ENCODE measurements at places on chromosomes 2 and 18. TPM values are rescaled to one million over a fixed set of nuclear protein-coding genes. Genes with fewer than 3 reads are reported as not detected.

DNA sequence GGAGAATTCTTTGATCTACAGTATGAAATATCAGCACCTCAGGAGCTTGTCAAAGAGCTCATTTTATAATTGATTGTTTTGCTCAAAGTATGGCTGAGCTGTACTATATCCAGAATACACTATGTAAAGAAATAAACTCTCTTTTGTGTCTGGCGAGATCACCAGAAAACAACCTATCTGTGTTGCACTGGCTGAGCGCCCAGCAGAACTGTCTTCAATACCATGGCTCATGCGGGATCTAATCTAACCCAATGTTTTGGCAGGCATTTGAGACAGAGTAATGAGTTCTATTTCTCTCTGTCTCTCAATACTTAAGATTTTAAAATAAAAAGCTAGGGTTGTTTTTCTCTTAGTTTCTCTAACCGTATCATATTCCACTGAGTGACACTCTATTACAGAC, 192.4 kb downstream of the L3MBTL4 start:
- no peaks in the 10 kb centered on the region for H3K27me3 ChIP-seq
- no peak for DNase-seq
- H3K36me3 ChIP-seq: peaks cover 1% of the 10 kb centered on the region
- H3K4me1 ChIP-seq: no peaks in the 10 kb centered on the region

GRCh38 chr2:154338352-154338967, 360.0 kb upstream of the KCNJ3 start:
- no peaks in the 10 kb centered on the region for H3K27me3 ChIP-seq
- H3K4me3 ChIP-seq: no peak overlapping the region
- no peaks in the 10 kb centered on the region for H3K36me3 ChIP-seq
- no peak for DNase-seq
- no peaks in the 10 kb centered on the region for H3K4me1 ChIP-seq

- H3K4me1 ChIP-seq: no peaks in the 10 kb centered on the region
- H3K27me3 ChIP-seq: no peaks in the 10 kb centered on the region
- H3K36me3 ChIP-seq: peaks cover 1% of the 10 kb centered on the region
These were observed 595.1 kb downstream of the MBD2 start for GRCh38 chr18:53629337-53629736.

DNA sequence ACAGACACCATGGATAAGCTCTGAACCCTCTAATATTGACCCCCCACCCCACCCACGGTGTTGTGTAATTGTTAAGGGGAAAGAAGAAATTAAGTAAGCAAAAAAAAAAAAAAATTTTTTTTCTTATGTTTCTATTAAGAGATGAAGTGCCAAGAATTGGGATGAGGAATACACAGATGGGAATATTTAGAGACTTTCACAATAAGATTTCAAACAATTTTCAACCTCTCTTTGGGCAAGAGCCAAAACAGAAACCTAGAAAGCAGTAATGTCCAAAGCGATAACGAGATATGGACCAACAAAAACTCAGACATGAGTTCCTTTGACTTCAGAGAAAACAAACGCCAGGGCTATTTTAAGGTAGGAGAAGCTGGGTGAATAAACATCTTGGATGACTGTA, 14.4 kb downstream of the PIEZO2 start:
- H3K27ac ChIP-seq: no peak overlapping the region
- DNase-seq: no peak
- no peaks in the 10 kb centered on the region for H3K36me3 ChIP-seq
- H3K4me1 ChIP-seq: no peaks in the 10 kb centered on the region
- H3K4me3 ChIP-seq: no peak overlapping the region

- no peak overlapping the region for H3K27ac ChIP-seq
- no peak for DNase-seq
- H3K4me1 ChIP-seq: no peaks in the 10 kb centered on the region
- H3K4me3 ChIP-seq: no peak overlapping the region
These were observed 83.9 kb downstream of the TPO start for GRCh38 chr2:1497122-1497611.

- H3K4me1 ChIP-seq: no peaks in the 10 kb centered on the region
- no peaks in the 10 kb centered on the region for H3K27me3 ChIP-seq
- no peak overlapping the region for H3K4me3 ChIP-seq
- DNase-seq: no peak
These were observed 7.4 kb downstream of the UGT1A6 start for GRCh38 chr2:233700028-233700635.

DNA sequence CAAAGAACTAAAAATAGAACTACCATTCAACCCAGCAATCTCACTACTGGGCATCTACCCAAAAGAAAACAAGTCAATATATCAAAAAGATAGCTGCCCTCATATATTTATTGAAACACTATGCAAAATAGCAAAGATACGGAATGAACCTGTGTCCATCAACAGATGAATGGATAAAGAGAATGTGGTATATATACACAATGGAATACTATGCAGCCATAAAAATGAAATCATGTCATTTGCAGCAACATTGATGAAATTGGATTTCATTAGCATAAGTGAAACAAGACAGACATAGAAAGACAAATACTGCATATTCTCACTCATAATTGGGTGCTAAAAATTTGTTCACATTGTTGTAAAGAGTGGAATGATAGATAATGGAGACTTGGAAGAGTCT, 16.2 kb upstream of the LDAH start:
- DNase-seq: no peak
- no peak overlapping the region for H3K27ac ChIP-seq
- no peaks in the 10 kb centered on the region for H3K36me3 ChIP-seq
- H3K4me3 ChIP-seq: no peak overlapping the region

DNA sequence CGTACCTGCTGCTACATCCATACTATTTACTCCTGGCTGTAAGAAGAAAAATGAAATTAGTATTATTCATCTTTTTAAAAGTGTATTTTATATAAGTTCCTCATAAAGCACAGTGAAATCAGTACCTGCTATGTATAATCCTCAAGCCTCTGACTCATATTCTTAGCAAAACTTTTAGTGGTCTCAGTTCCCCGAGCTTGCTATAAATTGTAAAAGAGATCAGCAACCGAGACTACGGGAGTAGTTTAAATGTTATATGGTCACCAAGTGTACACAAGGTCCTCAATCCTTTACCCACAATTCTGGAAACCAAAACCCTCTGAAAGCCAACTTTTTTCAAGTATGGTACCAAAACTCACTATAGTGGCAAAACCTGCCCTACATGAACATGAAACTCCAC, 24.2 kb downstream of the PRPF40A start:
- peak; percentile 9 for DNase-seq
- no peak overlapping the region for H3K4me3 ChIP-seq
- peaks cover 1% of the 10 kb centered on the region for H3K36me3 ChIP-seq

DNA sequence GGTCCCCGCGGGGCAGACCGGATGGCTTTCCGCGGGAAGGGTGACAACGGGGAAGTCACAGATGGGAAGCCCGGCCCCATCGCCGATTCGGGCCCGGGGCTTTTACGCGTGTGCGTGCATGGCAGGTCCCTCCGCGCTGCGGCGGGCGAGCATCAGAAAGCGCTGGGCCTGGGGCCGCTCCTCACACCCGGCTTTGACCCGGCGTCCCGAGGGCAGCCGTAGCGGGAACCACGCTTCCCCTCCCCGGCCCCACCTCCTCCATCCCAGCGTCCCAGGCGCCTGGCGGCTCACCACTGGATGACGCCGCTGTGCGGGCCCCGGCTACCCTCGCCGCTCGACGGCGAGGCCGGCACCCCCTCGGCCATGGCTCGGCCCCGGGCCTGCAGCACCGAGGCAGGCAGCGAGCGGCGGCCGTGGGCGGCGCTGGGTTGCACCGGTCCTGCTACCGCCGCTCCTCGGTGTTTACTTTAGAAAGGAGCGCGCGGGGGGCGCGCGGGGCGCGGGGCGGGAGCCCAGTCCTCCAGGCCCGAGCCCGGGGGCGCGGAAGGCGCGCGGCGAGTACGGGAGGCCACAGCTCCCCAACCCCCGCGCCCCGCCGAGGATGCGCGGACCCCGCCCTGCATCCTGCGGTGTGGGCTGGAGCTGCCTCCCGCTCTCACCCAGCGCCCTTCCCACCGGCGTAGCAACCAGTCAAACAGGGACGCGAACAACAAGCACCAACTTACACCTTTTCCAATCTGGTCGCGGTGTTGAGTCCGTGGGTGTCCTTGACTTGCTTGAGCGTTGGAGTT, 806 bp downstream of the RFX8 start:
- no peaks in the 10 kb centered on the region for H3K36me3 ChIP-seq
- peaks cover 28% of the 10 kb centered on the region for H3K27me3 ChIP-seq
- peak overlapping the region; percentile 83 for H3K4me3 ChIP-seq
- peak overlapping the region; percentile 35 for H3K27ac ChIP-seq

- H3K4me3 ChIP-seq: no peak overlapping the region
- no peak for DNase-seq
- H3K27me3 ChIP-seq: no peaks in the 10 kb centered on the region
- H3K27ac ChIP-seq: no peak overlapping the region
These were observed 13.2 kb upstream of the LRRFIP1 start for GRCh38 chr2:237614151-237614720.

DNA sequence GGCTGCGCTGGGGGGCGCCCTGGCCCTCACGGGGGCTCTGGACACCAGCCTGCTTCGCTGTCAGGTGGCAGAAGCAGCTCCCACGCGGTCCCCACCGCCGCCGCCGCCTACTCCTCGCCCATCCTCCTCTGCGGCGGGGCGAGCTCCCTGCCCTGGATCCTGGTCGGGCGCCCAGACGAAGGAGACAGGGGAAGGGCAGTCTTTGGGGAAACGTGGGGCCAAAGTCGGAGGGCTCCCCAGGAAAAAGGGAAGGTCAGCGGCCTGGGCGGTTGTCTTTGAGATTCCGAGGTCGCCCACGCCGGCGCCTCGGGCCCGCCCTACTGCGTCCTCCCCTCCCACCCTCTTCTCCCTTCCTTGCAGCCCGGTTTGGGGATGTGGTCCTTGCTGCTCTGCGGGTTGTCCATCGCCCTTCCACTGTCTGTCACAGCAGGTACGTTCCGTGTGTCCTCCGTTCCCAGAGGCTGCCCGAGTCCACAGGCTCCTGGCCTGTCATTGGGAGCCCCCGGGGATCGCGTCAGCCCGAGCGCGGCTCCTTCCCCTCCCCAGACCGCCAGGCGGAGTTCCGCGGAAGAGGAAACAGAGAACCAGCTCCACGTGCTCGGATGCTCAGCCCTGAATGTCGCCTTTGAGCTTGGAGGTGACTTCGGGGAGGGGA, 800 bp downstream of the IL1RL2 start:
- peak; percentile 50 for DNase-seq
- H3K27me3 ChIP-seq: peaks cover 19% of the 10 kb centered on the region
- peaks cover 38% of the 10 kb centered on the region for H3K4me1 ChIP-seq
- peak overlapping the region; percentile 75 for H3K27ac ChIP-seq

- no peak for DNase-seq
- no peaks in the 10 kb centered on the region for H3K36me3 ChIP-seq
- H3K27me3 ChIP-seq: peaks cover 8% of the 10 kb centered on the region
- no peak overlapping the region for H3K27ac ChIP-seq
- no peaks in the 10 kb centered on the region for H3K4me1 ChIP-seq
These were observed 249.0 kb downstream of the CYRIA start for GRCh38 chr2:16416651-16417050.

ABCG5 gene
- not detected for total RNA-seq

ANKZF1 gene
- total RNA-seq: 117 TPM

GTF2A1L gene
- not detected for total RNA-seq

RPRD1A gene
- total RNA-seq: 30.6 TPM

B3GNT7 gene
- total RNA-seq: 0.76 TPM

KCNK3 gene
- total RNA-seq: not detected

LRP1B gene
- not detected for total RNA-seq

ARHGAP28 gene
- not detected for total RNA-seq

ZAP70 gene
- total RNA-seq: 164 TPM

ANKAR gene
- 7.5 TPM for total RNA-seq

REG1B gene
- not detected for total RNA-seq

KIF1A gene
- 28.8 TPM for total RNA-seq
